ENCODE measurements at places on chromosomes 12 and 14.

DNA sequence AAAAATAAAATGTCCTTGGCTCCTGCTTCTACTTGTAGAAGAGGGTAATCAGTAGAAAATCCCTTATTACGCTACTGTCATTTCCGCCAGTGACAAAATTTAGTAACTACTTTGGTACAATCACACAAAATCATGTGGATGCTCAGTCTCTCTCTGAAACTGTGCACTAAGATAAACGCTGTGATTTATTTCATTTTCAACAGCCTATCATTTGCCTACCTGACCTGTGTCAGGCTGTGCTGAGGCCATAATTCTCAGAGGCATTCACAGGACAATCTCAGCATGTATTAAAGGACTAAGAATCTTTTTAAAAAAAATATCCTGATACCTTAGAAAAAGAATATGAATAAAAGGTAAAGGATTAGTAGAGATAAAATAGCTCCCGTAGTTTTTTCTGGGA, 226.0 kb downstream of the RASSF9 start:
- no peak for DNase-seq

- DNase-seq: no peak
These were observed 45.4 kb downstream of the SYNE3 start for GRCh38 chr14:95471016-95471415.

DNA sequence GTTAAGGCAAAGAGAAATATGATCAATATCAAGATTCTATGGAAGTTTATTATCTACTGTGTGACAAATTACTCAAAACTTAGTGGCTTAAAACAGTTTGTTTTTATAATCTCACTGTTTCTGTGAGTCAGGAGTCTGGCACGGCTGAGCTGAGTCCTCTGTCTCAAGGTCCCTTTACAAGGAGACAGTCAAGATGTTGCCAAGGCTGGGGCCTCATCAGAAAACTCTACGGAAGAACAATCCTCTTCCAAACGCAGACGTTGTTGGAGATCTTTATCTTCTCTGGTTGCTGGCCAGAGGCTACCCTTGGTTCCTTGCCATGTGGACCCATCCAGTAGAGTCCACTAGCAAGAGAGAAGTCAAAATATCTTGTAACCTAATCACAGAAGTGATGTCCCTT, 100.6 kb upstream of the CCND2 start:
- DNase-seq: peak; percentile 14

GRCh38 chr12:56682323-56682722, 5.8 kb downstream of the PTGES3 start:
- no peak for DNase-seq
